ENCODE measurements at places on chromosomes 5 and 9.

- DNase-seq = no peak
These were observed 358.0 kb upstream of the PCSK5 start for GRCh38 chr9:75532233-75533050.

DNA sequence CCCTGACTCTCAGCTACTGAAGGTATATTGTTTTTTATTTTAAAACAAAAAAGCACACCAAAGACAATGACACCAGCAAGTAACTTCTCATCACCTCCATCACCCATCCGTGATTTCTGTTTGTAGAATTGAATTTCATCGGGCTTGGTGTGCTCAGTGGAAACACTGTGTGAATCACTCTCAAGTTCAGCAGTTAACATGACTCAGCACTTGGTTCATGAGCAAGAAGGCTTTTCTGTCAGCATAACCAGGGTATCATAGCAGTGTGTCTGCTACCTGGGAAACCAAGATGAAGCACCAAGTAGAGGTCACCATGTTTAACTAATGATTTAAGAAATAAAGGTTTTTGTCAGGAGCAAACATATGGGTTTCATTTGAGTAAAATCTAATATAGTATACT is 123.7 kb downstream of the INSYN2B start:
- DNase-seq = no peak

DNA sequence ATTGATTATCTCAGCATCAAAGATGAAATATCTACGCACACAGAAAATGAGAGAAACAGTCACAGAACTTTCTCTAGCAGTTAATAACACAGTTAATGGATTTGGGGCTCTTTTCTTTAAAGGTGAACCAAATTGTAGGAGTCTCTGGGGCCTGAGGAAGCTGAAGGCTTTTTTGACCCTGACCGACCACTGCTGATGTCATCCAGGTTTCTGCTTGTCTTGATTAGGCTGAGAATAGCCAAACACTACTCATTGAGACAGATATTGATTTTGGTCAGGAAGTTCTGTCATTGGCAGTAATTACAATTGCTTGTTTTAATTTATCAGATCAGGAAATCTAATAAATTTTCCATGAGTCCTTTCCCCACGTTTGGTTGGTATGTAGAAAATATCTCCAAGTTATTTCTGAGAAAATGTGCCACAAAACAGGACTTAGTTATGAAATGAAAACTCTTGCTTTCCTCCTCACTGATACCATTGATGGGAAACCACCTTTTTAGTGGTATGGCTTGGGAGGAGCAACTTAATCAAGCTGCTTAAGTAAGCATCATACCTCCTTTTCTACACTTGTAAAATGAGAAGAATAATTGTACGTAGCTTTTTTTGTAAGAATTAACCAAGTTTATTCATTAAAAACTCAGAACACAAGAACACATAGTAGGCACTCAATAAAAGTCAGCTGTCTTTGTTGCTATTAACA is 19.7 kb downstream of the CARTPT start:
- DNase-seq = no peak

GRCh38 chr5:135386886-135387628 is 12.0 kb downstream of the MACROH2A1 start:
- DNase-seq = no peak

DNA sequence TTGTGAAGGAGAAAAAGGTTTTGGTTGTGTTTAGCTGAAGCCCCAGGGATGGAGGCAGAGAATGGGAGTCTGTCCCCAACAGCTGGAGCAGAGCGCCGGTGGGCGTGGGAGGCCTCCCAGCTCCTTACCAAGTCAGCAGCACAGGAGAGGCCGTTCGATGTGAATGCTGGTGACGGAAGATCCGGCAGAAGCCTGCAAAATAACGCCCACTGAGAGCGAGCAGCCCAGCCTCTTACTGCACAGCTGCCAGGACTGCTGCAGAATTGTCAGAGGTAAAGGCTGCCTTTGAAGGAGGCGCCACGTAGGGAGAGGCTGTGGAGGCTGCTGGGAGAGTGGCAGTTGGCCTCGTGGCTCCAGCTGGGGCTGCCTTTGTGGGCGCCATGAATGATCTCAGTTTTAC is 26.2 kb downstream of the ANGPTL2 start:
- no peak for DNase-seq

GRCh38 chr5:172909931-172910502 is 49.2 kb upstream of the RPL26L1 start:
- DNase-seq = no peak

DNA sequence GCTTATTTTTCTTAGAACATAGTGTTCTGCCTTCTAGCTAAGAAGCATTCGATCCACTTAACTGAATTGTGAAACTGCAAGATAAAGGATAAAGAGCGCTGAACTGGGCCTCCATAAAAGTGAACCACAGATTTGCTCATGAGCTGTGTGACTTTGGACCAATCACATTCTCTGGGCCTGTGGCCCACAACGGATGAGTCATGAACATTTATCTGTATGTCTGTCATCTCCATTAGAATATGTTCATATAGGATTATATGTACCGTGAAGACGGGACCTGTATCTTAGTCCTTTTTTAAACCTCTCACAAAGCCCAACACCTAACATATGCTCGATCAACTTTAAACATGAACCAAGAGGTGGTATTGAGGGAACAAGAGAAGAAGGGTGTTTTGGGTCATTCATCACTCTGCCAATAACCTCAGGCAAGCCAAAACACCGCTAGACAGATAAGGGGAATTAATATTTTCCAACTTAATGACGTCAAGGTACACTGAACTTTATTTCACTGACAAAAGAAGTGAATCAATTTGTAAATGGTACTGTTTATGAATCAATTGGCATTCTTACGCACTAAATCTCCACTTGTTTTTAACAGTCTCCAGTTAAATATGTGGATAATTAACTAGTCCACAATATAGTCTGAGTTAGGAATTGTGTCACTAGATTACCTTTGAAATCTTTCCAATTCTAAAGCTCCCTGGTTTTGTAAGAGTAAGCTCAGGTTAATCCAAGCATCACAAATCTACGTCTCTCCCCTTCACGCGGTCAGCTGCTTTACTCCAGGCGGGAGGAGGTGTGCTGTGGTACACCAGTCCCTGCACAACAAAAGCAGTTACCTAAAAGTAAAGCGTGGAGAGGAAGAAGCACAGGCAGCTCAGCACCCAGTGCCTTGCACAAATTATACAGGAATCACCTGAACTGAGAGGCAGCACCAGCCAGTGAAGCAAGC is 1.6 kb downstream of the TMEM245 start:
- peak; percentile 33 for DNase-seq

GRCh38 chr9:127761491-127761956 is 16.9 kb downstream of the SH2D3C start:
- DNase-seq = no peak

DNA sequence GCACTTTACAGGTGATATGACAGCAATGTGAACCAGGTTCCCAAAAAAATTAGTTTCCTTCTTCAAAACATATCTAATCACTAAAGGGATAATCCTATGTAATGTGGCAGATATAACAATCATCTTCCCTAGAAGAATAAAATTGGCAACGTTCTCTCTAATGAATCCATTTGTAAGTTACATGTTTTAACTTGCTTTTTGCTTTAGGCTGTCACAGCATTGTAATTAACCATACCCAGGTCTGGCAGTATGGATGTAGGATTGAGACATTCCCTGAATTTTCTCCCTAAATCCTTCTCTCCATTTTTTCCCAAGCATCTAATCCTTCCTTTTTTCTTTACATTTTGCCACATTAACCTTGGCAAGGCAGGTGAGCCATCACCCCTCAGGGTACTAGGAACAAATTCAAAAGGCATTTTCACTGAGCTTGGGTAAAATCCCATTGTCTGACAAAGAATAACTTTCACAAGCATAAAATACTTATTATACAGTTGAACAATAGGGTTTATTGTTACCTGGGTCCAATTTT is 548.3 kb downstream of the SEMA5A start:
- DNase-seq = no peak

DNA sequence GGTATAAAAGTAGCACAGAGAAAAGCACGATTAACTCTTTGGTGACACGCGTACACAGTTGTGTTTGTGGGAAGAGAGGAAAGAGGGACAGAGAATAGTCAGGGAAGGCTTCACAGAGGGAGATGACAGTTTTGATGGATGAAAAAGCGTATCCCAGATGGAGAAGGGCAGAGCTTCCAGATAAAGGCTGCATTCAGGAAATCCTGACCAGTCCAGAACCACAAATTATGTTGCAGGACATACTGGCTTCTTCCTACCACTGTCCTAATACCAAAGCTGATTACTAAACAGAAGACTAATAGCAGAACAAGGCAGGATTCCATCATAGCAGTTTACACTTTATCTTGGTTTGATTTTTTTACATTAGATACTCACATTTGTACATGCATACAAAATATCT is 34.5 kb downstream of the SLC31A2 start:
- DNase-seq = no peak

- DNase-seq = no peak
These were observed 5.0 kb upstream of the RNF44 start for GRCh38 chr5:176542135-176542595.

DNA sequence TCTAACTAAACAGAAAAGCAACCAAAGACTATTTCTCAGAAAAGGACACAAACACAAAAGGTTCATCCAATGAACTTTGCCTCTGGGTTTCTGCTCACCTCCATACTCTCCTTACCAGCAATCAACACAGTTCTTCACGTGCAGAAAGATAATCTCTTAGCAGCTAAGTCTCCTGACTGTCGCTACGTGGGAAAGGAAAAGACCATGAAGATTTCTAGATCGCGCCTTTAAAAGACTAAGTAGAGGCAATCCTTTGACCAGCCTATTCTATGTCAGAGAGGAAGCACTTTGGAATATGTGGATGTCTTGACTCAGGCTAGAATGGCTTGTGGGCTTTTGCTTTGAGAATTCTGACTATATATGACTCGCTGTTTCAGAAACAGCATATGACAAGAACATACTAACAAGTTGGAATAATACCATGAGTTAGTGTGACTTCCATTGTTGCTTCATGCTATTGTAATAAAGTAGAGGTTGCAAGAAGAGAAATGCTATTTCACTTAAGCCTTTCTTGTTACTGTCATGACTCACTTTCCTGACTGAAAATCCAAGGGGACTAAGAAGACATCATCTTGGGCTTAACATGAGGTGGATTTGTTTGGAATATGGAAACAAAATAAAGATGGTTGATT is 339.5 kb upstream of the RFX3 start:
- DNase-seq = no peak

GRCh38 chr5:172668594-172669071 is 27.6 kb downstream of the NEURL1B start:
- DNase-seq = no peak

DNA sequence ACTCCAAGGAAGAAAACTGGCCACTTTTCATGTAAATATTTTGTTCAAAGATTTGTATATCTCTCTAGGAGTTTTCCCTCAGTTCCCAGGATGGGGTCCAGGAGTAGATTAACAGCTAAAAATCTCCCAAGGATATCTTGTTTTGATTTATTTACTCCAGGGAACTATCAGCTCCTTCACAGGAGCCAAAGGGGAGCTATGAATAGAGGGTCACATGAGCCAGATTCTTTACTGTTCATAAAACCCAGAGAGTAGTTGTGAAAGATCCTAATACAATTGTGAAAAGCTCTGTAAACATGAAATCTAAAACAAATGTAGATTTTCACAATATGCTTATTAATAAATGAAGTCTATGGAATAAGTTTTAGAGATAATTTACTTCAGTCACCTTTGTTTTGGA is 16.9 kb downstream of the DIMT1 start:
- no peak for DNase-seq

- DNase-seq = no peak
These were observed 130.1 kb downstream of the GAPVD1 start for GRCh38 chr9:125391704-125392103.

- DNase-seq = no peak
These were observed 763.8 kb downstream of the DTWD2 start for GRCh38 chr5:118224546-118224945.

- no peak for DNase-seq
These were observed 2.0 kb upstream of the SPINK9 start for GRCh38 chr5:148333262-148333849.

DNA sequence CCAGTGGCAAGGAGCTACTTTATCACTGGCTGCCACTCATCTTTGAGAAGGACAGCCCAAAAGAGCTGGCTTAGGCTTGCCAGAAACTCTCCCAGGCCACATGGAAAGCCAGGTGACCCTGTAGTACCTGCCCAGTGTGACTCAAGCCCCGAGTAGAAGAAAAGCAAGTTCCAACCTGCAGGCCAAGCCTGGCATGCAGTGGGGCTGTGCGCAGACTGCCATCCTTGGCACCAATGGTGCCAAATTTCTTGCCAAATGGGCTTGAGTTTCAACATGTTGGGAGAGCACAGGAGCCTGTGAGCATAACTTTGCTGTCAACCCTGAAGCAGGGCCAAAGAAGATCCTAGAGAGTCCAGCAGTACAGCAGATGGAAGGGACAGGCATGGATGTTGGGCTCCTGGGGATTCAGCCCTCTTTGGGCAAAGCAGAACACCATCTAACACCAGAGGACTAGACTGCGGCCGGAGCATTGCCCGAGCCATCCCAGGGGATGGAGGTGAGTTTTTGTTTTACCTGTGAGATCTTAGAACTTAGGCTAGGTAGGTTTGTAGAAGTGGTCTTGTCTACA is 27.3 kb upstream of the SHB start:
- DNase-seq = peak; percentile 94

- no peak for DNase-seq
These were observed 19.6 kb upstream of the FLT4 start for GRCh38 chr5:180668835-180669596.

DNA sequence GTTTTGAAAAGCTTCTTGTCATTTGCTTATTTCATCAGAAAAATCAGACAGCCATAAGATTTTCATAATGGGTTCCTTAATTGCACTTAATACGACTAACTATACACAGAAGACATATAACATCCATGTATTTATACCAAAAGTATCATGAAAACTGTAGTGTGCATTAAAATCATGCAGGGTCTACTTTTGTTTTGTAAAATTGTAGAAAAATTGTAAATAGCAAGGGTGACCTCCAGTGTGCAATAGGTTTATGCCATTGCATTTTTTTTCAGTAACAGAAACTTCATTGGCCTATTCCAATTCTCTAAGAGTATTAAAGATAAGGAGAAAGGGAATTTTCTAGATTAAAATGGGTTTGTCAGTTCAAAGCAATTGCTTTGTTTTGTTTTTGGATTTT is 307.6 kb downstream of the KIAA0825 start:
- DNase-seq = no peak

GRCh38 chr5:119287547-119288111 is 68.2 kb upstream of the TNFAIP8 start:
- DNase-seq = no peak

GRCh38 chr9:127543221-127543620 is 68.9 kb upstream of the STXBP1 start:
- DNase-seq = no peak

DNA sequence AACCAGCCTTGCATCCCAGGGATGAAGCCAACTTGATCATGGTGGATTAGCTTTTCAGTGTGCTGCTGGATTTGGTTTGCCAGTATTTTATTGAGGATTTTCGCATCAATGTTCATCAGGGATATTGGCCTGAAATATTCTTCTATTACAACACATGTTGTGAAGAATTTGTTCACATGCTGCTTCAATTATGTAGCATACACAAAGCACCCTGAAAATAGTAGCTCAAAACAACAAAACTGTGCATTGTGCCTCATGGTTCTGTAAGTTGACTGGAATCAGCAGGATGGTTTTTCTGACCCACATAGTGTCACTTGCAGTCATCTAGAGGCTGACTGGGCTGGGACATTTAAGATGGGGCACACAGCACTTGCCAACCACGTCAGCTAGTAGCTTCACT is 193.9 kb downstream of the SYK start:
- DNase-seq = no peak

GRCh38 chr9:80285326-80285725 is 713.6 kb downstream of the TLE4 start:
- no peak for DNase-seq

GRCh38 chr5:136518814-136519213 is 153.5 kb upstream of the TRPC7 start:
- DNase-seq = no peak

- peak; percentile 78 for DNase-seq
These were observed 227.3 kb upstream of the NMUR2 start for GRCh38 chr5:152632360-152632759.

Measured in NCI-H446 (cell line).